HepG2 (cell line): ENCODE measurements at places on chromosomes 5 and 9. TPM values are rescaled to one million over a fixed set of nuclear protein-coding genes. Genes with fewer than 3 reads are reported as not detected.

DNA sequence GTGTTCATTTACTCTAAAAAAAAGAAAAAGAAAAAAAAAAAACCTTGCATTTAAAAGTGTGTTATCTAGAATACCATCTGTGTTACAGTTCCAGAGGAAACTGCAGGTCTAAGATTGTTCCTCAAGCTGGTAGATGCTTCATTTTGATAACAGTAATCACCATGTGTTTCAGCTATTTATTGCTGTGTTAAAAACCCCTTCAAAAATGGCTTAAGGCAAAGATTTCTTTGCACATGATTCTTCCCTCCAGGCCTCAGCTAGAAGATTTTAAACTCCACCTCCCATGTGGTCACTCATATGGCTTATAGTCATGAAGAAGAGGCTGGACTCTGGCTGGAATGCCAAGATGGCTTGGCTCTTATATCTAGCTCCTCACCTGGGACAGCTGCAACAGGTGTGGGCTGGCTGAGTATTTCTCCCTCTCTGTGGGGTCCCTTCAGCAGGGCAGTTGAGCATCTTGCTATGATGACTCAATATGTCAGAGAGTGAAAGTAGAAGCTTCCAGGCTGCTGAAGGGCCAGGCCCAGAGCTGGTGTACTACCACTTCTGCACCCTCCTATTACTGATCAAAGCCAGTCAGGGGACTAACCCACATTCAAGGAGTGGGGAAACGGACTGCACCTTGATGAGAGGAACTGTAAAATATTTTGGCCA is 920.4 kb upstream of the DMAC1 start:
- no peak for DNase-seq

DNA sequence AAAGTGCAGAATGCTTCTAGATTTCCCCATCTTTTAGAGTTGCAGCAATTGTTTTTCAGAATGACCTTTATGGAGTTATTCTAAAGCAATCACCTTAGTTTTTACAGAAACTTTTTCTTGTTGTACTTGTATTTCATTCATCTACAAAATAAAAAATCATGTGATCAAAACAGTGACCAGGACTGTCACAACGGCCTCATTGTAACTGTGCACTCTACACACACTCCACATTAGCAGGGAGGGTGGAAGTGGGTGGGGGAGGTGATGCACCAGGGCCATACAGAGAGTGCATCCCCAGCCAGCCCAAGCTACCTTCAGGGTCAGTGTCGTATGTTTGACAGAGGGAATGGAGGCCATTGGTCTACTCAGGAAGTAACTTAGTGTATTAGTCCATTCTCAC is 26.9 kb downstream of the EGFLAM start:
- DNase-seq = no peak

GRCh38 chr5:39217365-39218281 is 1.7 kb downstream of the FYB1 start:
- peak; percentile 70 for DNase-seq

GRCh38 chr5:93603078-93603792 is 20.2 kb downstream of the NR2F1 start:
- DNase-seq = no peak

- DNase-seq = peak; percentile 92
Observed at GRCh38 chr5:142981886-142982820, 212.0 kb downstream of the ARHGAP26 start.

- DNase-seq = peak; percentile 39
Observed at GRCh38 chr9:92963831-92964606, 16.7 kb downstream of the FGD3 start.

Gene HTR1A
- not detected in 2 replicates for total RNA-seq

Gene PPP6C
- total RNA-seq = 20.9 and 32.7 TPM in 2 replicates

Gene PCDH1
- 0.11 and 0.13 TPM in 2 replicates for total RNA-seq

Gene EQTN
- not detected in 2 replicates for total RNA-seq
